ENCODE measurements at places on chromosomes 5 and 9. TPM values are rescaled to one million over a fixed set of nuclear protein-coding genes. Genes with fewer than 3 reads are reported as not detected.

DNA sequence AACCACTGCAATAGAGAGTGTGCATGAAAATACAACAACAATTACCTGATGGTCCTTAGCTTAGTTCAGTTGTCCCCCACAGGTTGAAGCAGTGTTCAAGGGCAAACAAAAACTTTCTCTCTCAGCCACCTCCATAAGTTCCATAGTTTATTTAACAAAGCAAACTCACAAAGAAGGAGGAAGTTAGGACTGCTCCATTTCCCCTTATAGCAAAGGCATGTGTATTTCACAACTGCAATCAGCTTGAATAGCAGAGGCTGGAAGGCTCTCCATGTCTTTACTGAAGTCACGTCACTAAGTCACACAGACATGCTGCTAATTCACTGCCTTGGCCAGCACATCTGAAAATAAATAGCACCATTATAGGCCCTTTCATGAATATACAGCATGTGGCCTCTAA, 43.3 kb downstream of the DOCK8 start:
- DNase-seq, result no peak

GRCh38 chr9:33249983-33250382, 10.0 kb downstream of the SPINK4 start:
- no peak for DNase-seq

Gene WNT8A
- total RNA-seq, result 0.88 TPM

Gene TAL2
- total RNA-seq, result 7.0 TPM

Gene SLC6A19
- 0.16 TPM for total RNA-seq

DNA sequence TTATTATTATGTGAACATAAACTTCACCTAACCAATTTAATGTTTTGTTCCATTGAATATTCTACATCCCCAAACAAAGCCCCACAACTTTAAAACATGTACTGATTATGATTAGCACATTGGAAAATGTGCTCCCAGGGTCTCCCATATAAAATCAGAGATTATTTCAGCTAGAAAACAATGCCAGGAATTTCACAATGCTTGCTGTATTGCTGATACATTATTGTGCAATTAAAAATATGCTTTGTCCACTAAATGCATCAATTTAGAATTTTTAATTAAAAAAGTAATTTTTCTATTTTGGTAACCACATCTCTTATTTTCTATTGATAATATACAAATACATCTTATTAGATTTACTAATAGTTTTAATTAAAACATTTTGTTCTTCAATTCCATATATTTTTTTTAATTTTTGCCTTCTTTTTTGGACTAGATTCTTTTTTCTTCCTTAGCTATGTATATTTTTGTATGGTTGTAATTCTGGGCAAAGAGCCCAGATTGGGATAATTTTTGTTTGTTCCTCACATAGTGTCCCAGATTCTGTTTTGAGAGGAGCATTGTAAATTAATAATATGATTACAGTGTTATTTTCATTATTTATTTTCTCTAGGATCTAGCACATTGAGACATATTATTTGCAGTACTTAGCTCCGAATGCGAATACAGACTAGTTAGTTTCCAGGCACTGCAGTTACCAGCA, 241.5 kb upstream of the CDH18 start:
- no peak for DNase-seq

DNA sequence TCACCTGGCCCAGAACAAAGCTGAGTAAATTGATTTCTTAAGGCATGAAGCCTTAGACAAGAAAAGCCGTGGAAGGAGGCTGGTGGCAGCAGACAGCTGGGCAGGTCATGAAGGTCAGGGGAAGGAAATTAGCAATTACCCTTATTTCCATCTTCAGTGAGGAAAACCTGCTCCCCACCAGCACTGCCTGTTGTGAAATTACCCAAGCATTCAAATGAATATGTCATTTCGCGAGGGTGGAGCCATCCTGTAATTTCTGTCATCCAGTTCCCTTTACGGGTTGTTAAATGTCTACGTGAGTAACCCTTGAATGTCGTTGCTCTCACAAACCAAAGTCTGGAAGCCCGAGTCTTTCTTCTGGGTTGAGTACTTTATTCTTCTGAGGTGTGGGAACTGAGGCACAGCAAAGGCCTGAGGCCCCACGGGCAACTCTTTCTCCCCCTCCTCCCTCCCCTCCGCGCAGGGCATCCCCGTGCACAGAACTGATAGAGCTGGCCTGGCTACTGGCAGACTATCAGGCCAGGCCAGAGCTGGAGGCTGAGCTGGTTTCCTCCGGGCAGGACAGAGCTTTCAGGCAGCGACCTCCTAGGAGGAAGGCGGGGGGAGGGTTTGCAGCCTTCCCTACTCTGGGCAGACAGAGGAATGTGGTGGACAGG, 22.0 kb upstream of the AK3 start:
- DNase-seq, result peak; percentile 89

- no peak for DNase-seq
Observed at GRCh38 chr9:91273853-91274552, 87.7 kb downstream of the AUH start.

DNA sequence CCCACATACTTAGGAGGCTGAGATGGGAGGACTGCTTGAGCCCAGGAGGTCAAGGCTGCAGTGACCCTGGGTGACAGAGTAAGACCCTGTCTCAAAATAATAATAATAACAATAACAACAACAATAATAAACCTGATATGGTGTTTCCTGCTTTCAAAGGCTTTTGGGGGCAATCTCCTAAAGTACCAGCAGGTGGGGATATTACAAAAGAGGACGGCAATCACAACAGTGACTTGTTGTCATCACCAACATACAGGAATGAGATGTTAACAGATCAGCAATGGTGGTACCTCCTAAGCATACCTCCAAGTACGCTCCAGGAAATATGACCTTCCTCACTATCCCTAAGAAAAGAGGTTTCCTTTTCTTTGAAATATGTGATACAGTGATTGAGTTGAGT, 91.1 kb upstream of the RNF180 start:
- DNase-seq, result peak; percentile 70

Gene ADGRD2
- total RNA-seq, result not detected

DNA sequence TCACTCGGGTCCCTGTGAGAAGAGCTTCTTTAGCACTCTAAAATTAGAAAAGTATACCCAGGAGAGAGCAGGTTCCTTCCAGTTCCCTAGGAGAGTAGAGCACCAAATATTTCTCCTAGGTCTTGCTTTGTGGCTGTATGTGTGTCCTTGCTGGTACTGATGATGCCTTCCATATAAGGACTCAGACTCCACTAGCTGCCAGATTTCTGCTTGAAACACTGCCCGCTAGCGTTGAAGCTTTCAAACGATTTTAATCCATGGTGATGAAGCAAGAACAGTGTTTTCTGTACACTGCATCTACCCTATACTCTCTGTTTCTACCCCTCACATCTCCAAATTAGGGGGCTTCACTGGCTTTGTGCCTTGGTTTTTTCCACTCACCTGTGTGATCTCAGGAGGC, 2.4 kb upstream of the SMC2 start:
- DNase-seq, result no peak

Gene SEMA4D
- 42.8 TPM for total RNA-seq

DNA sequence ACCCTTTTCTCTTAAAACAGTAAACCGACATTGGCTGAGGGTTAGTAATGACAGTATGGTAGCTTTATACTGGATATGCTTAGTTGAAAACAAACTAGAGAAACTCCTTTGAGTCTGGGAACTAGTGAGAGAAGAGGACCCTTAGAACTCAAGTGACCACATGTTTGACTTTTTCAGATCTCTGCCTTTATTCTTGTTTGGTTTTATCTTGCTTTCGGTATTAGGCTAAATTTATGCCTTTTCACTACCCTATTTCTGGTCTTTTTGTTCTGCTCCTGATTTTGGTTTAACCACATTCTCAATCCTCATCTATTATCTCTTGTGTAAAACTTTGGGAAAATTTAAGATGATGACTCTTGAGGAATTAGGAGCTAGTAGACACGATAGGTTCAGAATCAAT, 11.0 kb downstream of the SNAPC3 start:
- DNase-seq, result no peak

GRCh38 chr5:158373608-158374395, 514.9 kb upstream of the CLINT1 start:
- no peak for DNase-seq

Gene CDKN2AIPNL
- 62.0 TPM for total RNA-seq

DNA sequence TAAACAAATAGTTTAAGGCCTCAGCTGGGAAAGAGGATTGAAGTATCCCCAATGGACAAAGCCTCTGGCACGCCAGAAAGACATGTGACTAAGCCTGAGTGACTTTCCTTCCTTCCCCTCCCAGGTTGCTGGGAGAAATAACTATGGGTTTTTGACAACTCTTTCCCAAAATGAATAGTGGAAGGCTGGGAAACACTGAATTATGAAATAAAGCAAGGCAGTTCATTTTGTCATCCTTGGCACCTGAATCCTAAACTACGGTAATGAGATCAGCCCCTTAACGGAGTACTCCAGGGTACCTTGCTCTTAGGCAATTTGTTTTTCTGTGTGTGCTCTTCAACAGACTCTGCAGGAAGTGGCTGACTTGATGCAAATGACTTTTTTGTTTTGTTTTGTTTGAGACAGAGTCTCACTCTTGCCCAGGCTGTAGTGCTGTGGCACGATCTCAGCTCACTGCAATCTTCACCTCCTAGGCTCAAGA, 75.2 kb downstream of the LMNB1 start:
- DNase-seq, result no peak

- no peak for DNase-seq
Observed at GRCh38 chr5:68458416-68459021, 243.0 kb downstream of the PIK3R1 start.

Gene ZDHHC21
- total RNA-seq, result 11.3 TPM

- peak; percentile 96 for DNase-seq
Observed at GRCh38 chr5:113513384-113514288, at the start of gene YTHDC2. TSS of gene YTHDC2 (plus strand) at chr5:113513694. CDS start at chr5:113513896, 202 bp downstream.

DNA sequence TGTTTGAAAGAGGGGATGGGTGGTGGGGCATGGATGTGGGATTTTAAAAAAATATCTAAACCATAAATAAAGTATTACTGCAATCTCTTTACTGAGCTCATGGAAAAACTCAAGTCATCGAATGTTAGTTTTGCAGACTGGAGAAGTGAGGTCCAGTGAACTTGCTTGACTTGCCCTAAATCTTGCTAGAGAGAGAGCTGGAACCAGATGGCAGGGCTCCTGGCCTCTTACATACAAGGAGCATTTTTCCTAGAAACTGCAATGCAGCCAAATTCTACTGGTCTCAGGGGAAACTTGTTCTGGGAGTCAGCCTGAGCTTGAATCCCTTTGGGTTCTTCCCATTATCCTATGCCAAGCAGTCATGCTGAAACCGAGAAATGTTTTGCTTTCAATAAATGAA, 2.9 kb upstream of the TGFBI start:
- DNase-seq, result peak; percentile 1

GRCh38 chr9:112750764-112751055, 150 bp downstream of the SNX30 start:
- no peak for DNase-seq

Gene CARTPT
- not detected for total RNA-seq

Gene LHX6
- total RNA-seq, result not detected

DNA sequence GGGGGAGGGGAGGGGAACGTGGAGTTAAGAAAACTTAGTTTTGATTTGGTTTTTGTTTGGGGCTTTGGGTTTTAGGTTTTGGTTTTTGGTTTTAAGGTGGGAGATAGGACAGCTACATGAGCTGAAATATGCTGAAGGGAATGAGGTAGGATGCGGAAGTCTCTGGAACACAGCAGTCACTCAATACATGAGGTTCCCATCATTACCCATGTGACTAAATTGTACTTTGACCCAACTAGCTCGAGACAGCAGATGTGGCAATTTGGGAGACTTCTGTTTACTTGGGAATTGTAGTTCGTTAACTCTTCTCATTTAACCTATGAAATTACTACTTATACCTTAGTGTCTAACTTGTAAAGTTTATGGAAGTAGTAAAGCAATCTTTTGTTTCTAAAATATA, 124.2 kb downstream of the TLE1 start:
- no peak for DNase-seq

DNA sequence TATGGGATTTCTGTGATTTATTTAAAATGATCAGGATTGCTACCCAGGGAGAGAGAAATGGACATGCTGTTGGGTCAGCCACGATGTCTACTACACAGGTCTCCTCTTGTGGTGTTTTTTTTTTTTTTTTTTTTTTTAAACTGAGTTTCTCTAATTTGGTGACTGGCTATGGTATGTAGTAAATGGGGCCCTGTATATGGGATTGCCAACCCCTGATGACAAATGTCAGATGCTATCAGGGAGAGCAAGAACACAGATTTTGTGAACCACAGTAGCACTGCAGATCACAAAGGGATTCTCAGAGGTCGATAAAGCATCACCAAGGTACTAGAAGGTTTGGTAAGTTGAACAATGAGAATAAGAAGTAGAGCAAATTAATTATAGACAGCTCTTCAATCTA, 16.5 kb upstream of the TNFAIP8 start:
- DNase-seq, result no peak

Gene GRXCR2
- not detected for total RNA-seq

DNA sequence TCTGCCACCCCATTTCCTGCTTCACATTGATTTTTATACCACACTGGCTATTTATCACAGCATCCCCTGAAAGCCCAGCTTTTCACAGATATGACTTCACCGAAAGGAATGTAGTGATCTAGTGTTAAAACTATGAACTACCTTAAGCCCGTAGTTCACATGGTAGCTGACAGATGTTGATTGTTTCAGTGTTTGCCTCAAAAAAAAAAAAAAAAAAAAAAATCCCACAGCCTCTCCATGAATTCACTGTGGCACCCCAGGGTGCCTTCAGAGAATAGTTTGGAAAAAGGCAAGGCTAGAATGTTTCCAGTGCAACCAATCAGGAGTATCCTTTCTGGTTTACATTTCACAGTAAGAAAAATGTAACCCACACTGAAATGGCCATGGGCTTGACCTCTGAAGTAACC, 37.1 kb downstream of the GLIS3 start:
- peak; percentile 68 for DNase-seq

DNA sequence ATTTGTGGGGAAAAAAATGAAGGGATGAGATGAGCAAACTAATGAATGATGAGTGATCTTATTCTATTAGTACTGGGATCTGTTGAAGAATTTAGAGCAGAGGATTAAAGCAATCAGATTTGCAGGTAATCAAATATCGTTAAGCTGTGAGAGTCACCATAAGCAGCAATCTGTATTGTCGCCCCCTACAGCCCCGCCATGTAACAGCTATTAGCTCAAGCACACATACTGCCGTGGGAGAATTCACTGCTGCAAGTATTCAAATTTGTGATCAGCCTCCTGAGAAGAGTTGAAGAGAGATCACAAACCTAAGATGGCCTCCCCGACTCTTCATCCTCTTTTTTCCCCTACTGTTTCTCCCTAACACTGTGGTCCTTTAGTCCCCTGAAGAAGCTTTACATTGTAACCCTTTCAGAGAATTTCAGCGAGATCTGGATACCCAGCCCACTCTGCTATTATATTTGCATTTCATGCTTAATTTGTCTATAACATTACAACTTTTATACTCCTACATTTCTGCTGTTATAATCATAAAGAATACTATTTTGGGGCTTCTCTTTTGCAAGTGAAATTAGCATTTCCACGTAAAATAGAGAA, 28.5 kb upstream of the PHF24 start:
- DNase-seq, result peak; percentile 82

GRCh38 chr9:109411798-109412352, 86.2 kb downstream of the PTPN3 start:
- DNase-seq, result peak; percentile 75

GRCh38 chr9:90559075-90560073, 83.2 kb downstream of the DIRAS2 start:
- DNase-seq, result no peak
